ENCODE measurements at places on chromosomes 5 and 9.

DNA sequence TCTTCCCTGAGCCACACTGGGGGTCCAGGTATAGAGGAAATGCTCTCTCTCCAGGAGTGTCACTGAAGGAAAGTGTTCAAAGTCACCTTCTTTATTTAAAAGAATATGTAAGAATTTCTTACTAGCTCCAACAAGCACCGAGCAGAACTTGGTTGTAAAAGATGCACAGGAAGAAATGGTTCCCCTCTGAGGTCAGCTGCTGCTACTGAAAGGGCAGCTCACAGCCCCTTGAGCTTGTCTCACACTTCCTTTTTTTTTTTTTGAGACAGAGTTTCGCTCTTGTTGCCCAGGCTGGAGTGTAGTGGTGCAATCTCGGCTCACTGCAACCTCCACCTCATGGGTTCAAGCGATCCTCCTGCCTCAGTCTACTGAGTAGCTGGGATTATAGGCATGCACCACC lies 77.2 kb downstream of the PRRT1B start:
- DNase-seq, result no peak

- no peak for DNase-seq
Observed at GRCh38 chr5:132748522-132749000, 1.3 kb downstream of the CCNI2 start.

GRCh38 chr5:77251921-77252320 lies 41.4 kb downstream of the PDE8B start:
- no peak for DNase-seq

GRCh38 chr5:173011566-173011965 lies 28.0 kb downstream of the ATP6V0E1 start:
- DNase-seq, result no peak

DNA sequence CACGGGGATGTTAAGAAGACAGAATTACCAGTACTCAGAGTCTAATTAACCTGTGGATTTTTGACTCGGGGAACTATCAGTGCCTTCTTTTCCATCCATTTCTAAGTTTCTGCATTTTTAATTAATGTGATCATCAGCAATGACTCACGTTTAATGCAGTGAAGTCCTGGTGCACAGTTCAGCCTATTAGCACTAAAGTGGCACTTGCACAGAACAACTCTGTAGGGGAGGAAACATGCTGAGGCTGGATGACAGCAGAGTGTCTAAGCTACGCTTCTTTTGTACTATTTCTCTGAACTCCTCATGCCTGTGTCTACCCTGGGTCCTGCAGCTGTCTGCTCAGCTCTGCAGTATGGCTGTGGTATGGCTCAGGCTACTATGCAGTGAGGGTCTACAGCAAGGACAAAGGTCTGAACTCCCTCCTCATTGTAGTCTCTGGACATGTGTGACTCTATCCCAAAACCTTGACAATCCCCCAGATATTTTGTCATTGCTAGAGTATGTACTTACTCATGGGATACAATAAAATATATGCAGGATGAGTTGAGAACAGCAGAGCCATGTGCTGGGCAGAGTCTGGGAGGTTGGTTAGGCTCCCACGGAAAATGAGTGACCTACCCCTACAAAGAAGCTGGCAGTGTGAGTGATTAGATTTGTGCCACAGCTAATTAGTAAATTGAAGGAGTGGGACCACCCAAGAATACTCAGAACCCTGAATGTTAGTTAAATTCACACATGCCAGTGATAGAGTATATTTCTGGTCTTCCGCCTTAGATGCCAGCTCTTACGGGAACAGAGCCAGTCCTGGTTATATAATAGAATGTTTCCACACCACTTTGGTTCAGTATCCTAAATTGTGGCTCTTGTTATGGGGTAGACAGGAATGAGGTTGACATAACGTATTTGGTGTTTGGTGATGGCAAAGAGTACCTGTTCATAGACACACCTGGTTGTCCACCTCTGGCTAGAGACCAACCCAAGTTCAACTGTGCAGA lies 148.0 kb downstream of the GHR start:
- no peak for DNase-seq

GRCh38 chr5:167381457-167381856 lies 910.0 kb upstream of the WWC1 start:
- no peak for DNase-seq

DNA sequence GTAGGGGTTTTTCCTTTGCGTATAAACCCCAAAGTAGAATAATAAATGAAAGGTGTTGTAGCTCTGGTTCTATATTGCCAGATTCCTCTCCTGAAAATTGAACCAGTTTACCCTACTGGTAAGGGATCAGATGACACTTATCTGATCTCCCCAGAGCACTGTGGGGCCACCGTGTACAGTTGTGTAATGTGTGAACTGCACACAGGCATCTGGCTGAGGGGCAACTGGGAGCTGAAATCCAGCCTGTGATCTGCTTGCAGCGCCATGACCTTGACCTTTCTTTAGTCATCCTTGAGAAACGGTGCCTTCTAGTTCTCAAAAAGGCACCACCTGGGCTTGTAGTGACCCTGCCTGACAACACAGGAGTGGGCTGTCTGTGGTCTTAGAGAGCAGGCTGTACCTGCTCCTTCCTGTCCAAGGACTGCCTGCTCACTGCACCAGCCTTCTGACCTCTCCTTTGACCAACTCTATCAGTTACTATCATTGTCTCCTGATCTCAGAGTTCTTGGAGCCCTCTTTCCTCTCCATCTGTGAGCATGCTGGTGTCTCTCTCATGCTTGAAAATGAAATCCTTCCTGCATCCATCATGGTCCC lies 40.2 kb downstream of the PDE6A start:
- DNase-seq, result no peak

DNA sequence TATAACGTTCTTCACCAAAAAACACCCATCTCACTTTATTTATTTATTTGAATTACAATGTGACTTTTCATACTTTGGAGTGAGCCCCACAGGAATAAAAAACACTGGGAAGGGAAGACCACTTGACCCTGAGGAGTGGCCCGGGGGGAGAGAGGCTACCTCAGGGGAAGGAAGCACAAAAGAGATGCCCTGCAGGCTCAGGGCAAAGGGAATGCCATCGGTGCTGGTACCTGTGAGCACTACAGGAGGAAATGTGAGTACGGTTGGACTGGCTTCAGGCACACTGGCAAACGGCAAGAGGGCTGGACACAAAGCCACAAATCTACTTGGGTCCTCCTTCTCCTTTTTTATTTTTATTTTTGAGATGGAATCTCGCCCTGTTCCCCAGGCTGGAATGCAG lies 363.9 kb upstream of the KLF4 start:
- no peak for DNase-seq

DNA sequence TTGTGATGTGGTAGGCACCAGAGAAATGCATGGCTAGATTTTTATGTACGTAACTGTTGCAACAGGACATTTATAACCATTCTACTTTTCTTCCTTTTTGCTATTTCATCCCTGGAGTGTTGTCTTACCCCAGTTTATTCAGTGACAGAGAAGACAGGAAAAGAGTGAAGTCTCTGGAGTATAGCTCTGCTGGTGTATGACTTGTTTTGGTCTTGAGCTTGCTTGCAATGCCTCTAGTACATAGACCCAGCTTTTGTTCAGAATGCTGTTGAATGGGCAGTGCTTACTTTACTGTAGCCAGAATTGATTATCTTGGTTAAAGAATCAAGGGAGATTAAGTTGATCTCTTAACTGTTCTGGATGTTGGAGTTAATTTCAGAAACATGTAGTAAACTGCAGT lies 94.3 kb downstream of the PBX3 start:
- no peak for DNase-seq

- no peak for DNase-seq
Observed at GRCh38 chr5:132274050-132274792, 16.7 kb downstream of the PDLIM4 start.

DNA sequence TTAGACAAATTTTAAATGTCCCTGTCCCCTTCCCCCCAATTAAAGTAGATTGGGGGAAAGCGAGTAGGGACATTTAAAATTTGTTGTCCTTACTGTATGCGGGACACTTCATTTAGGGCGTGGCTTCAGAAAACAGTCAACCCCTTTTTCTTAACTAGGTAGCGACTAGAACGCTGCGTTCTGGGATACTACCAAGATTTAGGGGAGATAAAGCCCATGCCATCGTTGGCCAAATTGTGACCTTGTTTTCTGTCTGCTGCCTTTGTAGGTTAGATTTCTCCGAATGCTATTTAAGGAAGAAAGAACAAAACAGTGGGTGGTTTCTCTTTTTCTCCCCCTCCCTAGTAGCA lies 1.2 kb downstream of the CKS2 start:
- no peak for DNase-seq

GRCh38 chr9:86783884-86784283 lies 163.4 kb downstream of the GAS1 start:
- no peak for DNase-seq

- DNase-seq, result no peak
Observed at GRCh38 chr9:23621924-23622323, 204.1 kb downstream of the ELAVL2 start.

- DNase-seq, result no peak
Observed at GRCh38 chr9:38118862-38119438, 49.9 kb upstream of the SHB start.

DNA sequence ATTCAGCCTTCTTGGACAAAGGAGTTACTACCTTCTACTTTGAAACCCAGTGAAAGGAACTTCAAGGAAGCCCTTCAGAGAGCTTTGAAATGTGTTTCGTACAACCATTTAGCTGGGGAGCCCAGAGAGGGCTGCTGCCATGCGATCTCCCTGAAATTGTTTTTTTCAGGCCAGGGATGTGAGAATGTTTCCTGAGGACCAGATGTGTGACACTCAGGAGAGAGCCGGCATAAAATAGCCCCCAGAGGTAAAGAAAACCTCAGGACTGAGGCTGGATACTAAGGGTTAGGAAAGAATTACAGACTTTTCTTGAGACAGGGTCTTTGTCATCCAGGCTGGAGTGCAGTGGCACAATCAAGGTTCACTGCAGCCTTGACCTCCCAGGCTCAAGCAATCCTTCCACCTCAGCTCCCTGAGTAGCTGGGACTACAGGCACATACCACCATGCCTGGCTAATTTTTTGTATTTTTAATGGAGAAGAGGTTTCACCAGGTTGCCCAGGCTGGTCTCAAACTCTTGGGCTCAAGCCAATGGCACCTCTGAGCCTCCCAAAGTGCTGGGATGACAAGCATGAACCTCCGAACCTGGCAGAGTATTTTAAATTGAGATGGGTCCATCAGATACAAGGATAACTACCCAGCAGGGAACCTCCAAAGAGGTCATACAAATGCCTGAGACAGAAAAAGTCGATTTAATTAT lies 8.4 kb downstream of the RPL37 start:
- no peak for DNase-seq

- no peak for DNase-seq
Observed at GRCh38 chr9:83125671-83126070, 62.7 kb upstream of the RASEF start.

- no peak for DNase-seq
Observed at GRCh38 chr9:114867327-114867726, 61.5 kb upstream of the TNFSF15 start.

DNA sequence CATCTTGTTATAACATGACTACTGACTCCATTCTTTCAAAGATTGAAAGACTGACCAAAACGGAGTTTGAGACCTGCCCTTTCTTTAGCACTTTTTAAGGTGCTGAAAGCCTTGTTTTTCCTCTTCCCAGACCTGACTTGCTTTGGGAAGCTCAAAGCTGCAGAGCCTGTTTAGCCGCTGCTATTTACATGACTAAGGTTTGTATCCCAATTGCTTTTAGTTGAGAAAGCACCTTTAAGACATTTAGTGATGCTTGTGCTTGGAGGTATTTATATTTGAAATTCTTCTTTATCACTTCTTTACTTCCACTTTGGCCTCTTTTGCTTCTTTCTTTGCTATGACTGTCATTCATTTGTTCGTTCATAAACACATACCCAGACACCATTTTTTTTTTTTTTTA lies 182.6 kb upstream of the ELL2 start:
- DNase-seq, result no peak

GRCh38 chr9:82997476-82998140 lies 65.3 kb downstream of the RASEF start:
- DNase-seq, result no peak

DNA sequence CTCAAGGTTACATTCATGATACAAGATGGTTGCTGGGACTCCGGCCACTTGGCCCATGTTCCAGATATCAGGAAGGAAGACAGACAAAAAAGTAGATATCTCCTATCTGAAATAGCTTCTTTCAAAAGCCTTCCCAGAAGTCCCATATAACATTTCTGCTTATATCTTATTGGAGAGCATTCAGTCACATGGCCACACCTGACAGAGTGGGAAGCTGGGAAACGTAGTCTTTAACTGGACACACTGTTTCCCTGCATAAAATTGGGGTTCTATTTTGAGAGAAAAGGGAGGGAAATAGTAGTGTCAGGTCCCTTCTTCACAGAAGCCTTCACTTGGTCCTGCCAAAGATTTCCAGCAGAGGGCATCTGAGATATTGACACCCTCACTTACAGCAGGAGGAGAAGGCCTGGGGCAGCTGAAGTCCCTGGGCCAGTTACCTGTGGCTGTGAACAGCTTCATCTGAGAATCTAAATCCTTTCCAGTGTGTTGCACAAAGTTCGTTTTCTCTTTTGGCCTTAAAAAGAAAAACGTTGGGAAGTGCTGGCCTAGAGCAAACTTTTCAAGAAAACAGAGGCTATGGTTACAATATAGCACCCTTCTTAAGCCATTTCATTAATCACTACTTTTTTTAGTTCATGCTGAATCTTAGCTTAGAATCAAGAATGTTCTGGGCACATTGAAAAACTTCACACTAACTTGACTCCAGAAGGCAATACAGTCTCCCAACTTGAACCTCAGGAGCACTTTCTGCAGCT lies 33.5 kb downstream of the SPEF2 start:
- peak; percentile 2 for DNase-seq

GRCh38 chr5:123503299-123503698 lies 8.7 kb upstream of the CSNK1G3 start:
- DNase-seq, result no peak

- no peak for DNase-seq
Observed at GRCh38 chr9:136775191-136775590, 10.9 kb upstream of the LCN15 start.

DNA sequence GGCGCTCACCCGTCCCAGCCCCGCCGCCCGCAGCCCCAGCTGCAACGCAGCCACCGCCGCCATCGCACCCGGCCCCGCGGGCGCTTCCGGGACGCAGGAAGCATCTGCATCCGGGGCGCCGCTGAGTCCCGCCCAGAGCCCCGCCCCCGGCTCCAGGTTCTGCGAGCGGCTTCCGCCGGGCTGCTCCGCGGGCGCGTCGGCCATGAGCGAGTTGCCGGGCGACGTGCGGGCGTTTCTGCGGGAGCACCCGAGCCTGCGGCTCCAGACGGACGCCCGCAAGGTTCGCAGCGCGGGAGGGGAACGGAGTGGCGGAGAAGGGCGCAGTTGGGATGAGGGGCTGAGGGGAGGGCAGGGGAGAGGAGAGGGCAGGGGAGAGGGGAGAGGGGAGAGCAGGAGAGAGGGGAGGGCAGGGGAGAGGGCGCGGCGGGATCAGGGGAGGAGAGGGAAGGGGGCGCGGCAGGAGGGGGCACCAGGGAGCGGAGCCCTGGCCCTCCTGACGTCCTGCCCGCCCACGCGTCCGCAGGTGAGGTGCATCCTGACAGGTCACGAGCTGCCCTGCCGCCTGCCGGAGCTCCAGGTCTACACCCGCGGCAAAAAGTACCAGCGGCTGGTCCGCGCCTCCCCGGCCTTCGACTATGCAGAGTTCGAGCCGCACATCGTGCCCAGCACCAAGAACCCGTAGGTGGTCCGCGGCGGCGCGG lies at the start of the genes SURF1 and SURF2:
Gene SURF1 (minus strand): TSS at position 97 of the 701 bp plus-strand sequence. CDS start 34 bp downstream, at position 63.
Gene SURF2 (plus strand): TSS at position 160 of the 701 bp plus-strand sequence. CDS start 43 bp downstream, at position 203.
- DNase-seq, result peak; percentile 68
